Hepatocyte (in vitro differentiated cells): ENCODE measurements at places on chromosomes 16 and 17. TPM values are rescaled to one million over a fixed set of nuclear protein-coding genes. Genes with fewer than 3 reads are reported as not detected.

SEZ6L2 gene
- total RNA-seq: 18.0 and 36.1 TPM in 2 replicates

EMC8 gene
- total RNA-seq: 35.0 and 40.6 TPM in 2 replicates

NPIPA5 gene
- total RNA-seq: not detected in 2 replicates

DNA sequence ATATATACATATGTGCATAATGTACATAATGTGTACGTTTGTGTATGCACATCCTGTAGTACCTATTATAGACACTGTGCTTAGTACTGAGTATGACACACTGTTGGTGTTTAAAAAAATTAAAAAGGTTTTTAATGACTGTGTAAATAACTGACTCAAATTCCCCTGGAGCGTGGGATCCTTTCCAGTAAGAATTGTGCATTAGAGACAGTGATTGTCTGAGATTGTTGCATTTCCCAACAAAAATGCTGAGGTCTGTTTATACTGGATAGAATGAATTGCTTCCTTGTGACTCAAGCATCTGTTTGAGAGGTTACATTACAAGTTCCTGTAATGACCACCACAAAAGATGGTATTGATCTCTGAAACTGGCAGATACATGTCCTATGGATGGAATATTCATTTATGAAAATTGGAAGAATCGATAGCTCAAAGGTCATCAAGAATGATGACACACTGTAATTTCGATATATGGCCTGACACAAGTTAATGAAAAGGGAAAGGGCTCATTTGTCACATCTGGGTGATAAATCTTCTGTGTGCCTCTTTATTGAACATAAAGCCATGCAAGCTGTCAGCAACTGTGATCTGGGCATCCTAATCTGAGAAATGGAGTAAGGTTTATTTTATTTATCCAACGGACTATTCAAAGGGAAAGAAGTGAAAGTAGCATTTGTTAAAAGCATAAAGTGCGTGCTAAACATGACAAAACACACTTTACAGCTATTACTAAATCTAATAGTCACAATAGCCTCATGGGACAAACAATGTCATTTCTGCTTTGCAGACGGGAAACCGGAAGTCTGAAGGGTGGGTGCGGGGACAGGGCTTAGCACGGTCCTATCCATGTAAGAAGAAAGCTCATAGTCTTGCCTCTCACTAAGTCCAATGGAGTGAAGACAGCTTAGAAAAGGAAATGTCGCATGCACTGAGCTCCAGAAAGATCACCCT, 228.8 kb downstream of the CDH11 start:
- peak; percentile 13 for DNase-seq

DNA sequence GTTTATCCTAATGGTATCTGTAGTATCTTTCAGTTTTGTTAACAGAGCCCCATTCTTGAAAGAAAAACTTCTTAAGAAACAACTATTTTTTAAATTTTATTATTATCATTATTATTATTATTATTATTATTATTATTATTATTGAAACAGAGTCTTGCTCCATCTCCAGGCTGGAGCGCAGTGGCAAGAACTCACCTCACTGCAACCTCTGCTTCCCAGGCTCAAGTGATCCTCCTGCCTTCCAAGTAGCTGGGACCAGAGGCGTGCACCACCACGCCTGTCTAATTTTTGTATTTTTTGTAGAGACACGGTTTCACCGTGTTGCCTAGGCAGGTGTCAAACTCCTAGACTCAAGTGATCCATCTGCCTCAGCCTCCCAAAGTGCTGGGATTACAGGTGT, 23.4 kb downstream of the SUPT6H start:
- DNase-seq: no peak

DNA sequence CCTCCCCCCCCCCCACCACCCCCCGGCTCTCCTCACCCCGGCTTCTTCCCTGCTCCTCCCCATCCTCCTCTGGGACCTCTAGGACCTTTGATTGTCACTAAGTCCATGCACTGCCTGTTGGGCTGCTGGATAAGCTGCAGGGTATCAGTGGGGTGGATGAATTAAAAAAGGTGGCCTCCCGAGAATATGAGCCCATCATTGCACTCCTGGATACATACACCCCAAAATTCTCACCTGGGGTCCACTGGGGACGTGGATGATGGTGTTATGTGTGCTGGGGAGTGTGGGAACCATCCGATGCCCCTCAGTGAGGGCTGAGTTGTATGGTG, 88.8 kb downstream of the IRF8 start:
- no peak for DNase-seq

DNA sequence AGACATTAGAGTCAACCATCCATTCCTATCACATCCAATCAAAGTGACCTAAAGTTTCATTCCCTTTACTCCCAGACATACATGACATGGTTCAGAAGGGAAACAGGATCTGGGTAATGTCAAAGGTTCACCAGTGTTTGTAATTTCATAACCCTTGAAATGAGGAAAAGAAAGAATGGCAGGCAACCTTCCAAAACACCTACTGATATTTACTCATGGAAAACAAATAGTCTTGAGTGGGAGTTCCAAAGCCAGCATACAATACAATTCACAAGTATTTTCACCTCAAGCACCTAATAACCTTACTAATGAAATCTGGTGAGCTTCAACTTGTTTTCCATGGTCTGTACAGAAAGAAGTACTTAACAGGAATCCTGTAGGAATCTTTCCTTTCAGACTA, 72.5 kb upstream of the AXIN2 start:
- DNase-seq: no peak

DNA sequence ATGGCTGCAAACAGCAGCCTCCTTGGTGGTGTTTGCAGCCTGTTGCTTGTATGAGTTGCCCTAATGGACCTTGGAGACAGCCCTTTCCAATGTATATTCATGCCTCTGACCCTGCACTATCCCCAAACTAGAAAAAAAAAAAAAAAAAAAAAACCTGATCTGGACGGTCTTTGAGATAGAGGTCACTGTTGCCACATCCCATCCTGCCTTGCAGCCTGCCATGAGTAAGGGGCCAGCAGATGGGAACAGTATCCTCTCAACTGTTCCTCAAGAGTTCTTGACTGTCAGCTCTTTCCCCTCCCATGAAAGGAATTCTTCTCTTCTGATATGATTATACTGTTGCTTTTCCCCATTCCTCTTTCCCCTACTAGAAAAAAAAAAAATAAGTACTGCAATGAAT, 152.4 kb downstream of the SSH2 start:
- no peak for DNase-seq

GRCh38 chr17:42284024-42284369, 4.3 kb upstream of the STAT5A start:
- DNase-seq: no peak

GRCh38 chr17:79844869-79845600, 5.8 kb upstream of the CBX4 start:
- DNase-seq: peak; percentile 84

GRCh38 chr16:12675852-12676251, 127.8 kb downstream of the CPPED1 start:
- DNase-seq: no peak

- peak; percentile 79 for DNase-seq
Measured at GRCh38 chr17:1147664-1148063, 32.1 kb downstream of the ABR start.

DNA sequence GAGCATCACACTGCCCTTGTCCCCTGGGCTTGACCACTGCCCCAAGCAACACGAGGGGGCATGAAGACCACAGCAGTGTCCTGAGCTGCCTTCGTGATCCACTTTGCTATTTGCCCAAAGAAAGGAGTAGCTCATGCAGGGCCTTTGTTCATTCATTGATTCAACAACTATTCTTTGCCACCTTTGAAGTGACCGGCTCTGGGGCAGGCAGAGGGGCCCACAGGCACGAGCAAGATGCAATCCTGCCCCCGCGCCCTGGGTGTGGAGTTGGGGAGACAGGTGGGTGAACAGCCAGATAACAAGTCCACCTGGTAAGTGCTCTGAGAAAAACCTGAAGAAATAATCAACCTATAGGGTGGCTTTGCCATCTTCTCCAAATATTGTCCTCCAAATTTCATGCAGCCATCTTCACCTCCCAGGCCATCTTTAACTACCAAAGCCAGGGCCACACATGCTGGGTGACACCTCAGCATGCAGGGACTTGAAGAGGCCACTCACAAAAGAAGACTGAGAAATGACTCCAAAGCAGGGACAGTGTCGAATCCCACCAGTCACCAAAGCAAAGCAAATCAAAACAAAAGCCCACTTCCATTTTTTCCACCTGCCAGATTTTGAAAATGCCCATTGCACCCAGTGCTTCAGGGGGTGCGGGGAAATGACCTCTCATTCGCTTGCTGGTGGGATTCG, 18.2 kb upstream of the RBFOX3 start:
- no peak for DNase-seq

GRCh38 chr17:72039490-72039889, 81.3 kb upstream of the SOX9 start:
- DNase-seq: no peak

GRCh38 chr16:72311426-72311825, 139.5 kb upstream of the PMFBP1 start:
- no peak for DNase-seq

- no peak for DNase-seq
Measured at GRCh38 chr16:80175011-80175410, 365.8 kb upstream of the DYNLRB2 start.

GRCh38 chr17:57602896-57603295, 142.2 kb downstream of the CCDC182 start:
- no peak for DNase-seq

DNA sequence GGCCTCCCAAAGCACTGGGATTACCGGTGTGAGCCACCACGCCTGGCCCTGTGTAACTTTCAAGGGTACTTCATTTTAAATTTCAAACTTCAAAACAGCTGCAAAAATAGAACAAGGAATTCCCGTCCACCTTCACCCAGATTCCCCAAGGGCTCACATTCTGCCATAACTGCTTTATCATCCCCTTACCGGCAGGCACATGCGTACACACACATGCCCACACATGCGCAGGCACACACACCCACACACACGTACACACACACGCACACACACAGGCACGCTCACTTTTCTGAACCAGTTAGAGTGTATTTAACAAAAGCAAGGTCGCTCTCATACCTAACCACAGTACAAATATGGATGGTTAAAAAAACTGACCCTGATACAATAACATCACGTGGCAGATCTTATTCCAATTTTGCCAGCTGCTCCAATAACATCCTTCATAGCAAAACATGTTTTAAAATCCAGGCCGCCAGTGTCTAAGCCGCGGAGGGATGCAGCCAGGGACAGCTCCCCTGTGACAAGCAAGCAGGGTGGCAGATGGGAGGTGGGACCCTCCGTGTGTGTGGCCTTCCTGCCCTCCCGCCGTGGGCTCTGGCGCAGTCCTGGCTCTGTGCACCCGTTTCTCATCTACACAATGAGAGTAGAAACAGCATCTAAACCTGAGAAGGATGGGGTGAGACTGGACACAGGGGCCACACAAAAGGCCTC, 23.1 kb downstream of the PDIA2 start:
- no peak for DNase-seq

- no peak for DNase-seq
Measured at GRCh38 chr16:80993834-80994233, 12.9 kb downstream of the CMC2 start.

DNA sequence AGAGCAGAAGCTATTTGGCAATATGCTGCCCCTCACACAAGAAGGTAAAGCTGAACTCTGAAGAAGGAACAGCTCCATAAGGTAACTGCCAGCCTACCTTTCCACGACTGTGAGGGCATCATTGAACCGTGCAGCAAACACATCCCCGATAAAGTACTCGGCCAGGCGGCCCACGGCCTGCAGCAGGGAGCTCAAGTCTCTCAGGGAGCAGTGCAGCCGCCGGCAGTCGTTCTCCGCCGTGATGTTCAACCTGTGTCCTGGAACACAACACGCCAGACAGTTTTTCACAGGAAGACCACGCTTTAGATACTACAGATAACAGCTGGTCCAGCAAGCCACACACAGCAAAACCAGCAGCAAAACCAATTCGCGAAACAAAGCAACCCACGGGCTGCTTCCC, 62.1 kb upstream of the GSG1L start:
- no peak for DNase-seq

DNA sequence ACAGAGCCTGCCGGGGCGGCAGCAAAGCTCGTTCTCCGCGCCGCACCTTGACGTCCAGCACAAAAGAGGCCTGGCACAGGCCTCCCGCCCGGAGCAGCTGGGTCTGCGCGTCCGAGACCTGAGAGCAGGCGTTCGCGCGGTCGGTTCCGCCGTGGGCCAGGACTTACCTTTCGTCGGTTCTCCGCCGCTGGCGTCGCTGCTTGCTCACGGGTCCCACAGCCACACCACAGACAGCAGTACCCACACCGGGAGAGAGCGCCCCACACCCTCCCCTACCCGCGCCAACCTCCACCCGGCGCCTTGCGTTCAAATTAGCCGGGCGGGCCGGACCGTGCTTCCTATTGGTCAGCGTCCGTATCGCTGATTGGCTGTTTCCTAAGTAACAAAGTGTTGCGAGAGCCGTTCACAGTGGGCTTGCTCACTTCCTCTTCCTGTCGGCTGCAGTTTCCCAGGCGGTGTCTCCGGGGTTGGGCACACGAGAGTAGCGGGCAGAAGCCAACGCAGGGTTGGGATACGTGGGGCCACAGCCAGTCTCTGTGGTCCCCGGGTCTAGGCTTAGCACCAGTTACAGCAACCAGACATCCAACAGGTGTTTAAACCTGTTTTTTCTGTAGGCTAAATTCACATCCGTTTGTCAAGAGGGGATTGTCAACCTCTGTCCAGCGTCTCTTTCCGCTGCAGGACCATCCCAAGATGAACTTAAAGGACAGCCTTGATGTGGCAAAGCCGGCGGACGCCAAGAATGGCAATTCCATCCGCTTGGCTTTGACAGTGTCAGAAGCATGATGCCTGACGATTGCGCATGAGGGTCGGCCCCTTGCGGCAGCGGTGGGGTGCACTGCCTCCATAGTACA, at the start of gene KIF18B:
Gene KIF18B, minus strand, starts transcription at position 313 of the 854 bp plus-strand sequence. CDS start 11,429 bp downstream, outside the sequence.
- peak; percentile 94 for DNase-seq

DNA sequence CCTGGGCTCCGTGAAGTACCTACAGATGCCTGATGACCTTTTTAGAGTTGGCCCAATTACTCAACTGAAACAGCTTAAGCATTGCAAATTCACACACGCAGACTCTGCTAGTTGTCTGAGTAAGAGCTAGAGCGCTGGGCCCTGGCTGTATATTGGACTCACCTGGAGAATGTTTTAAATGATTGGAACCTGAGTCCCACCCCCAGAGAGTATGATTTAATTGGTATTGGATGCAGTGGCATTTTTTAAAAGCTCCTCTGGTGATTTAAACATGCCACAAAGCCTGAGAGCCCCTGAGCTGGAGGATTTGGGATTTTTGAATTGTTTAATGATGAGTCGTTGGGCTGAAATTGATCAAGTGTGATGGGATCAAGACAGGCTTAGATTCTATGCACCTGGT, 143.9 kb upstream of the SDK2 start:
- no peak for DNase-seq

DNA sequence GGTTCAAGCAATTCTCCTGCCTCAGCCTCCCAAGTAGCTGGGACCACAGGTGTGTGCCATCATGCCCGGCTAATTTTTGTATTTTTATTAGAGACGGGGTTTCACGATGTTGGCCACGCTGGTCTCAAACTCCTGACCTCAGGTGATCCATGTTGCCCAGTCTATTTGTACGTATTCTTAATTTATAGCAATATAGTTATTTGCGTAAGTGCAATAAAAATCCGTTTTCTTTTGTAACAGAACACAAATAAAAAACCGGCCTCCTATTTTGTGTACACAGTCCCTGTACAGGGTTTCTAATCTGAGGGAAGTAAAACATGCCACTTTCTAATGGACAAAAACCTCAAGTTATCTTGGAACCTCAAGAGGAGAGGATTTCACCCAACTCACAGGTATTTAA, 7.7 kb downstream of the RNPS1 start:
- DNase-seq: no peak
